H7 (cell line): ENCODE measurements at places on chromosomes 12 and 14. TPM values are rescaled to one million over a fixed set of nuclear protein-coding genes. Genes with fewer than 3 reads are reported as not detected.
A peak's percentile ranks its signal among the peaks of the same experiment; 100 is the strongest.

Gene DBX2
- not detected in 2 replicates for total RNA-seq

GRCh38 chr14:84657911-84658310, 872.0 kb upstream of the FLRT2 start:
- DNase-seq = no peak

Gene OTUB2
- 3.0 and 4.4 TPM in 2 replicates for total RNA-seq

Gene CPM
- total RNA-seq = 0.28 TPM in 1 of 2 replicates, not detected in the other

DNA sequence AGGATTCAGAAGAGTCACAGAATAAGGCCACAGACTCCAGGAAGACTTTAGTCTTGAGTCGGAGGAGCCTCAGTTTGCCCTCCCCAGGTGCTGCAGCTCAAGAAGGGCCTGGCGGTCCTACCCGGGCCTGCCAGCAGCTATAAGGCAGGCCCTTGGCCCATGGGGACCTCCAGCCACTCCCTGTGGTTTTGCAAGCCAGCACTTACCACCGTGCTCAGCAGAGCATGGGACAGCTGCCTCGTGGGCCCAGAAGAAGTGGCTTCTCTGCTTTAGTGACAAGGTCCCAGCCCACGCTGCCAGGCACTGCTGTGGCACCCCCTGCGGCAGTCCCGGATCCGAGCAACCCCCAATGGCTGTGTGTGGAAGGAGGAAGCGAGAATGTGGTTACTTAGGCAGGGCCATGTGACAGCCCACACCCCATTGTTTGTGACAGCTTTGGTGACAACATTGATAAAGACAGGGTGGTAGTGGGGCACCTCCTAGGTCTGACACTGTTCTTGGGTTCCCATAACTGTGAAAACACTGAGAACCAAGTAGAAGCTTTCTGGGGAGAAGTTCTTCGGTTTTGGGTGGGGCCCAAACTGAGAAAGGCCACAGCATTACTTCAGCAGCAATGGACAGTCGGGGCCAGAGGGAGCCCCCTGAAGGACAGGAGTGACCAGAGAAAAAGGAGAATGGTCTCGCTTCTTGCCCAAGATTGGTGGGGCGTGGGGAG, at the start of gene SELPLG:
Gene SELPLG (minus strand): TSS at position 361 of the 715 bp plus-strand sequence. CDS start 9,587 bp downstream, outside the sequence.
- no peak for DNase-seq

- DNase-seq = no peak
These were observed 586.3 kb downstream of the LRFN5 start for GRCh38 chr14:42192738-42193653.

GRCh38 chr12:76337583-76337982, 10.6 kb downstream of the BBS10 start:
- no peak for DNase-seq

DNA sequence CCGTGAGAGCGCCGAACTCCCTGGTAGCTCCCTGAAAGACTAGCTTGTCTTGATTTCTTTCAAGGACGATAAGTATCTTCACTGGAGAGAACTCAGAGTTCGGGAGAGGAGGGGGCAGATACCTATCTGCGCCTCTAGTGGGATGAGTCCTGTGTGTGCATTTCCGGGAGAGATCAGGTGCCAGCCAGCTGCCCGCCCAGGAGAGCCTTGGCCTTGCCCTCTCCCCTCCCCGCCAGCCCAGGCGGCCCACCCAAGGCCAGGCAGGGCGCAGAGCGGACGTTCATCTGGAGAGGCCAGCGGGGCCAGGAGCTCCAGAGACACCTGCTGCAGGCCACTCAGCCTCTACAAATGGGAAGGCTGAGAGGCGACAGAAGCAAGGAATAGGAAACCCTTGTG, 1.0 kb downstream of the CD9 start:
- DNase-seq = peak; percentile 80

- no peak for DNase-seq
These were observed 88.8 kb upstream of the GTF2A1 start for GRCh38 chr14:81309511-81309910.

GRCh38 chr12:78157199-78157598, 326.5 kb downstream of the NAV3 start:
- no peak for DNase-seq

Gene DLK1
- total RNA-seq = 0.37 and 1.5 TPM in 2 replicates

GRCh38 chr12:68065687-68066086, 76.4 kb downstream of the IFNG-AS1 start:
- DNase-seq = no peak

- no peak for DNase-seq
These were observed 5.3 kb downstream of the TRPV4 start for GRCh38 chr12:109827566-109828550.

DNA sequence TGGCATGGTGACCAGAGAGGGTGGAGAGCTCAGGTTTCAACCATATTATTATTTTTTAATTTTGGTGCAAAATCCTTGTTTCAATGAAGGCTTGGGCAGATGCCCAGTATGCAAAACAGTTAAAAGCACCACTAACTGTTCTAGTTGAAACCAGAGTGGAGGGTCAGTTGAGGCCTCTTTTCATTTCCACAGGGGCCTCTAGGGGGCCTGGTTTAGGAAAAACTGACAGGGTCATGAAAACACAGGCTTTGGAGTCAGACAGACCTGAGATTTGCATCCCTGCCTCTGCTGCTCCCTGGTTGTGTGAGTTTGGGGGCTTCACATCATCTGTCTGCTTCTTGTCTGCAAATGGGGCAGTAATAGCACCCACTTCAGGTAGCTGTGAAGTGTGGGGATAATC, 3.3 kb upstream of the RPH3A start:
- DNase-seq = peak; percentile 35

Gene ADAM21
- 0.03 TPM in 1 of 2 replicates, not detected in the other for total RNA-seq

DNA sequence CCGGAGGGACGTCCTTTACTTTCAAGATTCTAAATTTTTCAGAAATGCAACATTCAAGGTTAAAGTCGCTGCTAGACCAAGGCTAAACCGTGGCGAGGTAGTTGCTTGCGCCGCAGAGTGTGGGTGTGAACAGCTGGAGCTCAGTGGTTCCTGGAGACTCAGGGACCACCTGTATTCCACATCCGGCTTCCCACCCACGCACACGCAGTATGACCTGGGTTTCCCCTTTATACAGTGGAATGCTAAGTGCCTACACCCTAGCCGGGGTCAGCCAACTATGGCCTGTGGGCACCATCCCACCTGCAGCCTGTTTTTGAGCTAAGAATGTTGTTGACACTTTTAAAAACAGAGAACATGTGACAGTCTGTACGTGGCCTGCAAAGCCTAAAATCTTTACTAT, 42.9 kb upstream of the TESC start:
- DNase-seq = no peak

- no peak for DNase-seq
These were observed 18.6 kb upstream of the RIN3 start for GRCh38 chr14:92495027-92495426.

Gene KRT6A
- not detected in 2 replicates for total RNA-seq

GRCh38 chr12:21710958-21711775, 53.5 kb upstream of the LDHB start:
- DNase-seq = no peak

Gene SLC6A13
- total RNA-seq = not detected in 2 replicates

- DNase-seq = no peak
These were observed 13.1 kb downstream of the ARMH4 start for GRCh38 chr14:58138714-58139482.

DNA sequence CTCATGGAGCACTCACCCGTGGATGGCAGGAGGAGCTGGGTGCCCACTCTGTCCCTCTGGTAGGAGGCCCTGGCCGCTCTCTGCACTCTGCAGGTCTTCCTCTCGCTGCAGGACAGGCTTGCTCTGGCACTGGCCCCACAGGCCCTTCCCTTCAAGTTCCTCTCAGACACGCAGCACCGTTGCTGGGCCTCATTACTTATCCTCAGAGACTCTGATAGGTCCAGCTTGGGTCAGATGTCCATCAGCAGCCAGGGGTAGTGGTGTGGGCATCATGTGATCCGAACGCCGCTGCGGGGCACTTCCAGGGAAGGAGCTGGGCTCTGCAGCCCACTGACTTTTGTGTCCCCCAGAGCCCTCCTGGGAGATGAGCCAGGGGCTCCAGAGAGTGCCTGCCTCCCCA, 11.8 kb downstream of the OTUB2 start:
- no peak for DNase-seq

DNA sequence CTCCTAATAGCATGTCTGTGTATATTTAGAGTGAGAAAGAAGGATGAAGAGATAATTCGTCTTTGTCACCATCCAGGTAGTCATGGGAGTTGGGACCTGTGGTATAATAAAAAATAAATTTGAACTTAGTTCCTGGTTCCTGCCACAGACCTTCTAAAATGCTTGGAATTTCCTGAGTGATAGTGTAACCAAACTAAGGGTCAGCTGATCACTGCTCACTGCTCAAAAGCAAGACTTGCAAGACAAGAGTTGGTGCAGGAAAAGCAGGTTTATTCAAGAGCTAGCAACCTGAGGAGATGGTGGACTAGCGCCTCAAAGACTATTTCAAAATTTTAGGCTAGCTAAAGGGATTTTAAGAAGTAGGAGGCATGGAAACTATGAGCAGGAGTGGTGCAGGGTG, 19.1 kb downstream of the ANG start:
- DNase-seq = no peak

DNA sequence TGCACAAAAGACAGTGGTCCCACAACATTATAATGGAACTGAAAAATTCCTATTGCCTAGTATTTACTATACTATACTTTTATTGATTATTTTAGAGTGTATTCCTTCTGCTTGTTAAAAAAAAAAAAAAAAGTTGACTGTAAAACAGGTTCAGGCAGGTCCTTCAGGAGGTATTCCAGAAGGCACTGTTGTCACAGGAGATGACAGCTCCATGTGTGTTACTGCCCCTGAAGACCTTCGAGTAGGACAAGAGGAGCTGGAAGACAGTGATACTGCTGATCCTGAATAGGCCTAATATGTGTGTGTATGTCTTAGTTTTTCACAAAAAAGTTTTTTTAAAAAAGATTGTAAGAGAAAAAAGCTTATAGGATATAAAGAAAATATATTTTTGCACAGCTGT, 12.3 kb downstream of the UBE2N start:
- DNase-seq = no peak

DNA sequence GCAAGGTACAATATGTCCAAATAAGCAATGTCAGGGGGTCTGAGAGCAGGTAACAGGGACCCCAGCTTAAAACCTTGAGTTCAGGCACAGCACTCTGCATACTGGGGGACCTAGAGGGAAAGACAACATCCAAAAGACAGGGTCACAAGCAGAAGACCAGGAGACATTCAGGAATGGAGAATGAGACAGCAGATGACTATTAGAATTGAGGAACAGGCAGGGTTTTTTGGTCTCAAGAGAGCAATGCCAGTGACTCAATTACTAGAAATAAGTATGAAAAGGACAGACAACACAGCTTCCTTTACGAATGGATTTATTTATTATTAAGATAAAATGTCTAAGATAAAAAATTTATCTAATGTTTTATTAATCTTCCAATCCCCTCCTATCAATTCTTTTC, 223.0 kb downstream of the PTPRO start:
- no peak for DNase-seq

Gene LGR5
- 0.78 and 2.9 TPM in 2 replicates for total RNA-seq

- DNase-seq = no peak
These were observed 45.0 kb upstream of the OR6J1 start for GRCh38 chr14:22689199-22689598.

Gene SYNDIG1L
- 0.48 and 0.76 TPM in 2 replicates for total RNA-seq

DNA sequence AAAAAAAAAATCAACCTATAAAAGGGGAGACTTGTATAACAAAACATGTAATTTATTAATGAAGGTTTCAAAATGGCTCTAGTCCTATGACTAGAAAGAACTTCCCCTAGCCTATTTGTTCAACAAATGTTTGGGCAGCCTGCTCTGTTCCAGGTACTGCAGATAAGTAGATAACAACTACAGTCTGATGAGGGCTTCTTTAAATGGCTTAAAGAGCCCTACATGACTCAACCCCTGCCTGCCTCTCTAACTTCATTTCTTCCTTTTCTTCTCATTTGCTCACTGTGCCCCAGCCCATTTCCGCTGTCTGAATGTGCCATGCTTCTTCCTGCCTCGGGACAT, 21.5 kb downstream of the ALDH6A1 start:
- no peak for DNase-seq

Gene RD3L
- not detected in 2 replicates for total RNA-seq

- DNase-seq = no peak
These were observed 57.4 kb upstream of the KCNJ8 start for GRCh38 chr12:21831791-21832344.

Gene MYF5
- 0.11 TPM in 1 of 2 replicates, not detected in the other for total RNA-seq

GRCh38 chr12:123696207-123696606, 15.9 kb upstream of the ATP6V0A2 start:
- no peak for DNase-seq

Gene LRRK2
- 0.14 and 0.26 TPM in 2 replicates for total RNA-seq
